ENCODE measurements at places on chromosomes 16 and 17.

DNA sequence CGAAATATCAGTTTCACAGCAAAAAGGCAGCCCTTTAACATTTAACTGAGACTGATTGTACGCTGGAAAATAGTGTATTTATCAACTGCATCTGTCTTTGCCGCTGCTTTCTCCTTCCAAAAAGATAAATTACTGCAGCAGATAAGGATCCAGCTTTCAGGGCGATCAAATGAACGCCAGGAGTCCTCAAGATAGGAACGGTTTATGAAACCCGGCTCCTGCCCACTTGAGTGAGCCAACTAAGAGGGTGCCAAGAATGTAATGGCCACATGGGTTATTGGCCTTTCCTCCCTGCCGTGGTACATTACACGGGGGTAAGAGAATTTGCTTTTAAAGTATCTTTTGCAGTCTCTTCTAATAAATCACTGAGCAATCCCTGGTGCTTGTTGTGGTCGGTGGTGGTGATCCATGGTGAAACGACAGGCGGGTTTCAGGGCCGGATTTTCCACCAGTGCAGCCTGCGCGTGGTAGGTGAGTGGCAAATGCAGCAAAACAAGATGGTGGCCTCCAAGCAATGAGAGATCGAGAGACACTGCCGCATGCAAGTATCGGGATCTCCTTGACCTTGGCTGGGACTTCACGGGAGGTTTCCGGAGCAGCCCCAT, 67.5 kb upstream of the IRX6 start:
- no peak for DNase-seq

DNA sequence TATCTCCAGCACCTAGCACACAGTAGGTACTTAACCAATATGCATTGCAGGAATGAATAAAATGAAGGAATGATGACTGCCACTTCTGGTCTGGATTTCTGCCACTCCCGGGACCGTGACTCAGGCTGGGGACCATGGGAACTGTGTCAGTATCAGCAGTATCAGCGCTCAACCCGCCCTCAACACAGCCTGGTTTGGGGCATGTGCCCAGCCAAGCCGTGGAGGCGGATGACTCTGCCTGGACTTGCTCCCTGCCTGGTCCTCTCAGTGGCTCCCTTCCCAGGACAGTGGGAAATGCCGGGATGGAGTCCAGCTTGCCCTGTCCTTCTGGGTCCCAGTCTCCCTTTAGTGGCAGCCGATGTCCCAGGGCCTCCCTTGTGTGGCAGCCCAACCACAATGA, 55.1 kb downstream of the SRCIN1 start:
- no peak for DNase-seq

DNA sequence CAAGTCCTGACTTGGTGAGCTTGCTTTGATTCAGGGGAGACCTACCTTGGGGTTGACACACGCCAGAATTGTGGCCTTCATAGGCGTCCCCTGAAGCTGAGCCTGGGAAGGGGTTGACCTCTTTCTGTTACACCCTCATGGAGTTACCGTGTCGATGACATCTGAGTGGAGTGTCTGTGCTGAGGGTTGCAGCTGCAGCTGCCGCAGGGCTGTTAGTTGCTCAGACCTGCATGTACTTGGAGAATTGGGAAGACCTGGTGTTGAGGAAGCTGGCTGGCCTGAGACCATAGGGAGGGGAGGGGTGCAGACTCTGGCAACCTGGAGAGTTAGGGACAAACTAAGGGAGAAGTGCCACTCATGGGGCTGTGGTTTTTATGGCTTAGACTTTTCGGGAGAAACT, 9.6 kb downstream of the GSE1 start:
- DNase-seq, result no peak

- no peak for DNase-seq
Observed at GRCh38 chr16:11699234-11699894, 31.1 kb downstream of the SNN start.

- no peak for DNase-seq
Observed at GRCh38 chr17:15511142-15511541, 43.7 kb upstream of the CDRT4 start.
